Inflammatory macrophage (primary cell): ENCODE measurements at places on chromosomes 4 and X.
A peak's percentile ranks its signal among the peaks of the same experiment; 100 is the strongest.

DNA sequence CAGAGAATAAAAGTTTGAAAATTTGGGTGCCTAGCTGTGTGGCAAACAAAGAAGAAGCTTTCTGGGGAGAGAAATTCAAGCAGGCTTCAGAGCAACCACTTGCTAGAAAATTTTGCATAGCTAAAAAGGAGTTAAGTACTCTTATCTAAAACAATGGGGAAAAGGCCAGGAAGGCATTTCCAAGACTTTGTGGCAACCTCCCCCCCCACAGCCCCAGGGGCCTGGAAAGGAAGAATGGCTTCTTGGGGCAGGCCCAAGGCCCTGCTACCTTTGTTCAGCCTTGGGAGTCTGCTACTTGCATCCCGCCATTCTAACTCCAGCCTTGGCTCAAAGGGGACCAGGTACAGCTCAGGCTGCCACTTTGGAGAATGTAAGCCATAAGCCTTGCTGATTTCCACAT is 102.2 kb downstream of the PTCHD1 start:
- no peak for DNase-seq

DNA sequence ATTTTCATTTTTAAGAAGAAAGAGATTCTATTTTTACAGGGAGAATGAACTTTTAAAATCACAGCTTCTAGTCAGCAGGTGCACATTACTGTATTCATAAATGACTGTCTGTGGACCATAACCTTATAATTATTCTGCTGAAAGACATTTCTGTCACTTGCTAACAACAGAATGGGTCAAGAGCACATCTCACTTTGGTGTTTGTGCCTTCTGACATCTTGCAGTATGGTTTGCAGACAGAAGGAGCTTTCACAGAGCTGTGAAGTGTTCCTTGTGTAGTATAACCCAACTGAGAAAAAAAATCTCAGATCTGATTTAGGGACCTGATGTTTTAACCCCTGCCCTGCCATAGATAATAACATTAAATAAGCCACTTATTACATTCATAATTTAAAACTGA is 131.4 kb upstream of the CTSO start:
- DNase-seq: no peak

- peak; percentile 87 for DNase-seq
Observed at GRCh38 chr4:102390438-102390837, 45.2 kb upstream of the SLC39A8 start.

DNA sequence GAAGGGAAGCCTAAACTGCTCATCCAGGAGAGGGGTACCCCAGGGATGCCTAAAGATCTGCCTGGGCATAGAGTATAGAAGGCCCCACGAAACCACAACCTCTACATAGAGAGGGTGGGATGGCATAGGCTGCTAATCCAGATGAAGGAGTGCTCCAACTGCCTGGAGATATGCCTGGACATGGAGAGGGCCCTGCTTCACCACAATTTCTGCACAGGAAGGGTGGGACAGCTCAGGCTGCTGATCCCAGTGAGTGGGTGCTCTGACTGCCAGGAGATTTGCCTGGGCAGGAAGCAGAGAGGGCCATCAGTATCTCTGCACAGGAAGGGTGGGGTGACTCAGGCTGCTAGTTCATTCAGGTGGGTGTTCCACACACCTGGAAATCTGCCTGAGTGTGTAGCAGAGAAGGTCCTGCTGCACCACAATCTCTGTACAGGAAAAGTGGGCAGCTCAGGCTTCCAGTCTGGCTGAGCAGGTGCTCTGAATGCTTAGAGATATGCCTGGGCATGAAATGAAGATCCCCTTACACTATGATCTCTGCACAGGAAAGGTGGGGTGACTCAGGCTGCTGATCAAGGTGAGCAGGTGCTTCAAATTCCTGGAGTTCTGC is 61.1 kb downstream of the ZNF518B start:
- DNase-seq: no peak

DNA sequence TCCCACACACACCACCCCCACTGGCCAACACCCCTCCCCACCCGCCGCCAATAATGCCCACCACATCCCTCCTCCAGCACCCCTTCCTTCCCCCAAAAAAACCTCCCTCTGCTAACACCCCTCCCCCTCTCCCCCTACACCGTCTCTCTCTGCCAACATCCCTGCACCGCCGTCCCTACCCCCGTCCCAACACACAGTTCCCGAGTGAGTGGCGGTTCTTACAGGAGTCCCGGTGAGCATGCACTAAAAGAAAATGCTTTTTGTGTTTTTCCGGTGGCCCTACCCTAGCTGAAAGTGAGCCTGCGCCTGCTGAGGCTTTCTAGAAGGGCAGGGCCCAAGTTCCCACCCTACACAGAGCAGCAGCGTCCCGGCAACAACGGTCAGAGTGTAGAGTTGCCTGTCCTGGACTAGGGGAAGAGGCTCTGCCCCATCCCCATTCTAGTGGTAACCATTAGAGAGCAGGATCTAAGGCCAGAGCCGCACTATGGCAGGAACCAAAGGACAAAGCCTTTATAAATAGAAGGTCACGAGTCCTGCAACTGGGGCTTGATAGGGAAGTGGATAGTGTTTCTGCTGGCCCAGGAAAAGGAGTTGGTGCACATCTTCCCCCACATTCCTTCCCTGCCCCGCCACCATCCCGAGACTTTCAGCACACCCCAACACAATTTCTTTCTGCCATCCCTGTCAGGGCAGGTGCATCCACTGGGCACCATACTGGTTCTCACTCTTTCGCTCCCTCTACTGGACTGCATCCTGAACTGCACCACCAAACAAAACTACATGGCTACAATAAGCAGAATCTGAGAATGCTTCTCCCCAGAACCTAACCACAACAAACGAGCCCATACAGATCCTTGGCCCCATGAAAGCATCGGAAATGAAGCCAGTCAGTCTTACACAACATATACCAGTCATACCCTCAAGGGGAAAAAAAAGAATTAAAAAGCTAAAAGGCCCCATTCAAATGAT is 78.1 kb upstream of the PAGE3 start:
- DNase-seq: peak; percentile 6

DNA sequence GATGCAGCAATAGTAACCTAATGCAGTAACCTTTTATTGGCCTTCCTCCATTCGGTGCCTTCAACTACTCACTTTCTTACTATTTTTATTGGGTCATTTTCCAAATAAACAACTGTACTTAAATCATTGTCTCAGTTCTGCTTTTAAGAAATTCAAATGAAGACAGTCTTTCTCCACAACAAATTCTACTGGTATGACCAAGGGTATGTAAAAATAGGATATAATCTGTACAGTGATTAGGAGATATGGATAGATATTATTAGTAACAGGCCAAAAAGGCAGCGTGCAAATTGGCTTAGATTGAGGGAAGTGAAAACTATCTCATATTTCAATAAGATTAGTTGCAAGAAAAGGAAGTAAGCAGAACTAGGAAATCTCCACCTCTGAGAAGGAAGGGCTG is 177.4 kb upstream of the PPP1R2C start:
- DNase-seq: no peak

GRCh38 chr4:36164900-36165630 is 79.2 kb downstream of the ARAP2 start:
- no peak for DNase-seq
